ENCODE measurements at places on chromosomes 11 and 22.

DNA sequence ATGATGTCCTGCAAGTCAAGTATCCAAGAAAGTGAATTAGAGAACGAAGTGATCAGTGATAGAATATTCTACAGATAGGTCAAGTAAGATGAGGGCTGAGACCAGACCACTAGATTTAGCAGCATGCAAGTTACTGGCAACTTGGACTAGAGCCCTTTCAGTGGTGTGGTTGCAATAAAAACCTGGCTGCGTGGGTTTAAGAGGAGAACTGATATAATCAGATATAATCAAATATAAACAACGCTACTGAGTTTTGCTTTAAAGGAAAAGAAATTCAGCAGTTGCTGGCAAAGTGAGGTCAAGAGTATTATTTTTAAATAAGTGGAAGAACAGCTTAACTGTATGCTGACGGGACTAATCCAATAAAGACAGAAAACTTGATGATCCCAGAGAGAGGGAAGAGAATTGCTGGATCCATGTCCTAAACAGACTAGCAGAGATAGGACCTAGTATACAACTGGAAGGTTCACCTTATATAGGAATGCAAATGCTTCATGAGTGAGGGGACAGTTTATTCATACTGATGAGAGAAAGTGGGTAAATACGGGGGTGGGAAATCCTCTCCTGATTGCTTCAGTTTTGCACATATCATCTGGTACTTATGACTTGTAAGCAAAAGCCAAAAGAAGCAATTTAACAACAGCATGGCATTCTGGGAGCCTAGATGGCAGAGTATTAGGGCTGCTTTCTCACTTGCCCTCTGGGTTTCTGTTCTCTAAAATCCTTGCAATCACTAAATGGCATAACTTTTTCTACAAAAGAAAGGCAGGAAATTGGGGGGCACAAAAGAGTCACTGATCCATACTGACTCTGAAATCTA lies 146.2 kb downstream of the RBFOX2 start:
- DNase-seq, result no peak

DNA sequence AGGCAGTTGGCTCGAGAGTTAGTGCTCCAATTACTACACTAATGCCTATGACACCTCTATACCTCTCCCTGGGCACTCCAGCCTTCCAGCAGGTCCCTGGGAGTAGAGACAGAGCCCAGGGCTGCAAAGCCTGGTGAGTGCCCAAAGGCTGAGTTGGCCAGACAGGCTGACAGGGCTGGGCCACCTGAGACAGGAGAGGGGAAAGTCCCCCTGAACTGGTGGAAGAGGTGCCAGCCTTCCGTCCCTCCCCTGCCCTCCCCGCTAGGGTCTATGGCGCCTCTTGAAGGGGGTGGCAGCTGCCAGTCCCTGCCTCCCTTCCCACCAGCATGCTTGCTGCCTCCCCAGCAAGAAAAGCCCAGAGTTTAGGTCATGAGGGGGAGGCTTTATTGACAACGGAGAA lies 3.0 kb downstream of the KCNJ11 start:
- DNase-seq, result no peak

GRCh38 chr11:6458352-6459098 lies 15.2 kb downstream of the TRIM3 start:
- DNase-seq, result no peak

DNA sequence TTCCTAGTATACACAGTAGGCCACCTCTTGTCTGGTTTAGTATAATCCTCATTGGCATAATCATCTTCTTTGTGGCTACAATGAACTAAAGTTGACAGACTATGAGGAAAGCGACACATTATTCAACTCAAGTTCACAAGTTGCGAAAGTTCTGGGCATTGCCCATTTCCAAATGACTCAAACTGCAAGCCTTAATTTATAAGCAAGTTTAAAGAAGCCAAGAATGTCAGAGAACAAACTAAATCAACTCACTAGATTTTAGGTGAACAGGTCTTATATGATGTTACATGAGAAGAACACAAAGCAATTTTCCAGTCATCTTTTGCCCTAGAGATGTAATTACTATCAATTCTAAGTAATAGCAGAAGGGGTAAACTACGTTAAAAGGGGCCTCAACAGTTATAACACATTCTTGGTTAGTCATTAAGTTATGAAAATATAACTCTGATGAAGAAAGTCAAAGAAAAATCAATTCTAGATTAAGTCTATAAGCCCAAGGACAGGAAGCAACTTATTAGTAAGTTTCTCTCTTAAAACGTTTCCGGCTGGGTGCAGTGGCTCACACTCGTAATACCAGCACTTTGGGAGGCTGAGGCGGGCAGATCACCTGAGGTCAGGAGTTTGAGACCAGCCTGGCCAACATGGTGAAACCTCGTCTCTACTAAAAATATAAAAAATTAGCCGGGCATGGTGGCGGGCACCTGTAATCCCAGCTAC lies 21.5 kb downstream of the PICALM start:
- DNase-seq, result no peak

GRCh38 chr22:23784215-23784732 lies 2.5 kb upstream of the SMARCB1 start:
- DNase-seq, result no peak

Measured in muscle of arm (tissue), 14 donors.